ENCODE measurements at places on chromosomes 6 and 20.

GRCh38 chr20:17796091-17796563 is 96.4 kb downstream of the BANF2 start:
- no peak for DNase-seq

DNA sequence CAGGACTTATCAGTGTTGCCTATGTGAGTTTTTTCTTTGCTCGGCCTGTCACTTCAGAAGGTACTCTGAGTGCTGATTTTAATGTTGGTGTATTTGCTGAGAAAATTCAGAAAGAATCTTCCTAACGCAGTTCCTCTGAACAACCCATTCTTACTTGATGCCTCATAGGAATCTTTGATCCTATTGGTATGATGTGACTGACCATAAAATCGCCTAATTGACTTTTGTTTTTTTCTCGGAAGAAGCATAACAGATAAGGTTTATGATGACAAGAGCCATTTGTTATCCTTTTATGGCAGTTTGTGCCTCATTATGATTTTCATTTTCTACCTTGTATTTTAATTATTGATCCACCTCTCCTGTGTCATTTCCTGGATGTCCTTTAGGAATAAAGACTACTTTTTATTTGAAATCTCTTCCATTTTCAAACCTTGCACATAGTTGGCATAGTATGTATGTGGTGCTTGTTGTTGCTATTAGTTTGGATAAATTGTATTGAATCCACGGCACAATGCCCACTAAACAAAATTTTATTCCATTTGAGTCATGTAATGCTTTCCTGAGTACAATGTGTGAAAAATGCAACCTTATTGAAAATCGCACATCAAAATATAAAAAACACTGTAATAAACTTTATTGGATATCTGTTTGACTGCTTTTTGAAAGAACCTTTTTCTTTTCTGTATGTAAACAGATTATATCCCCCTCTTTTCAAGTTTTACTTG is 37.3 kb downstream of the LRRC1 start:
- no peak for DNase-seq

DNA sequence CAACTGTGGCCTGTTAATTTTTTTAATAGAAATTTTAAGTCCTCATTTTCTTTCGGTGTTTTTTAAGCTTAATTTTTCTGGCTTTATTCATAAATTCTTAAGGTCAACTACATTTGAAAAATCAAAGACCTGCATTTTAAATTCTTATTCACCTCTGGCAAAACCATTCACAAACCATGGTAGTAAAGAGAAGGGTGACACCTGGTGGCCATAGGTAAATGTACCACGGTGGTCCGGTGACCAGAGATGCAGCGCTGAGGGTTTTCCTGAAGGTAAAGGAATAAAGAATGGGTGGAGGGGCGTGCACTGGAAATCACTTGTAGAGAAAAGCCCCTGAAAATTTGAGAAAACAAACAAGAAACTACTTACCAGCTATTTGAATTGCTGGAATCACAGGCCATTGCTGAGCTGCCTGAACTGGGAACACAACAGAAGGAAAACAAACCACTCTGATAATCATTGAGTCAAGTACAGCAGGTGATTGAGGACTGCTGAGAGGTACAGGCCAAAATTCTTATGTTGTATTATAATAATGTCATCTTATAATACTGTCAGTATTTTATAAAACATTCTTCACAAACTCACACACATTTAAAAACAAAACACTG is 10.1 kb downstream of the HFE start:
- peak; percentile 22 for DNase-seq

DNA sequence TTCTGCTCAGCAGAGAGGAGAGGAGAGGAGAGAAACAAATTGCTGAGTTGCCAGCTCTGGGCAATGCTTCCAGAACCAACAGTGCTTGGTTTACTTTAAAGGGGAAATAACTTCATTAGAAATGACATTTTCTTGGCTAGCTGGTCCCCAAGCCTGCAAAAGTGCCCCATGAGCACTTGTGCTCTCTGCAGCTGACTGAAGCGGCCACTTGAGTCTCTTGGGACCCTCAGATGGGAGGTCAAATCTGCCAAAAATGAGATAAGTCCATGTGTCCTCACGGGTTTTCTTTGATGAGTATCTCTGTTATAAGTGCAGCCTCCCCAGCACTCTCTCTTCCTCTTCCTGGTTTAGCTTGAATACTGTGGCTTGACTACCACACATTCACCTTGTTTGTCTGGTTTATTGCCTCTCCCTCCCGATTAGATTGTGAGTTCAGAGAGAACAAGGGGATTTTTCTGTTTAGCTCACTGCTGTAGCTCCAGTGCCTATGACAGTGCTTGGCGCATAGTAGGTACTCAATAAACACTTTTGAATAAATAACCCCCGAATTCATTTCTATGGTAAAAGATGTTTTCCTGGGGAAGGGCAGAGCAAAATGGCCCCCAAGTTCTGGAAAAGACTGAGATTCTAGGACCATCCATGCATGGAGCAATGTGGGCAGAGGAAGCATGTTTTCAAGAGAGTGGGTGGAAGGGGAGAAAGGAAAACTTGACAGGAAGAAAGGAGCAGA is 7.0 kb upstream of the RIN2 start:
- no peak for DNase-seq

DNA sequence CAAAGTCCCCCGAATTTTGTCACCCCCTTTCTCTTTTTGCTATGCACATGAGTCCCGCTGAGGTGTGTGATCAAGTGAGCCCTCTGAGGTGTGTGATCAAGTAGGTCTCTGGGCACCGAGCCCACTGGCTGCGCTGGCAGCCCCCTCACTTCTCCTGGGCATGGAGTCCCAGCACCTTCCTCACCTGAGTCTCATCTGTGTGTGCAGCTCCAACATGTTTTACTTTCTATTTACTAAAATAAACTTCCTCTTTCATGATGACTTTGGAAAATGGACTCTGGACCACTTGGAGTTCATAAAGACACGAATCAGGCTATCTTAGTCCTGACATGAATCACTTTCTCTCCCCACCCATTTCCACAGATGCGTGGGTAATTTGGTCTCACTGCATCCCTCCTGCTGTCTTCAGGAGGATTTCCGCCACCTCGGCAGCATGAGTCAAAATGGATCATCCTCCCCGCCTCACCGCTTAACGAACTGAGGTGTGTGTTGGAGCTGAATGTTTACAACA is 39.8 kb downstream of the PRDM1 start:
- no peak for DNase-seq

- DNase-seq: no peak
These were observed 916 bp downstream of the SOX18 start for GRCh38 chr20:64048402-64049044.

DNA sequence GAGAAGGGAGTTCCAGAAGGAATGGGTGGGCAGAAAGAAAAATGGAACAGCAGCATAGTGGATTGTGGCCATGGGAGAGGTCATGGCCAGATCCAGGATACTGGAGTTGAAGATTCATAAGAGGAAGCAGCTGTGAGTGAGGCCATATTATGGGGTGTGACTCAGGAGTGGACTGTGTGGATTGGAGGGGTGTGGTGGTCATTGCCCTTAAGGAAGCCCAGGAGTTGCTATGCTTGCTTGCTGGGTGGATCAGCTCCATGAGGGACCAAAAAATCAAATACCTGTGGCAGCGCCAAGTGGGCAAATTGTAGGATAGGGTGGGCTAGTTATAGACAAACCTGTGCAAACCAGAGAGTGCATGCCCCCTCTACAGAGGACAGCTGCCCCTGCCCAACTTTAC is 18.3 kb downstream of the LRRC1 start:
- no peak for DNase-seq

DNA sequence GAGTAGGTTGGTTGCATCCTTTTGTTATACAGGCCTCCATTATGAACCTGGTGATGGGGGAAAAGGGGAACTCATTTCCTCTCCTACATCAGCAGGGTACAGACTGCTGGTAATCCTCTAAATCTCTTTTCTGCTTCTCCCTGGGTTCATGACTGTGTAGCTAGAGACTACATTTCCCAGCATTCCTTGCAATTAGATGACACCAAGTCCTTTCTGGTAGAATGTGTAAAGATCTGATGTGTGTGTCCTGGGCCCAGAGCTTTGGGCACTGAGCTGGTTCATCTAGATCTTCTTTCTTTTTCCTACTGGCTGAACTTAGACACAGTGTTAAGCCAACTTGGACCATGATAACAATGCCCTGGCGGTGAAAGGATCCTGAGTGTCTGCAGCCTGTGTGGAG is 104.7 kb upstream of the IFNGR1 start:
- no peak for DNase-seq

DNA sequence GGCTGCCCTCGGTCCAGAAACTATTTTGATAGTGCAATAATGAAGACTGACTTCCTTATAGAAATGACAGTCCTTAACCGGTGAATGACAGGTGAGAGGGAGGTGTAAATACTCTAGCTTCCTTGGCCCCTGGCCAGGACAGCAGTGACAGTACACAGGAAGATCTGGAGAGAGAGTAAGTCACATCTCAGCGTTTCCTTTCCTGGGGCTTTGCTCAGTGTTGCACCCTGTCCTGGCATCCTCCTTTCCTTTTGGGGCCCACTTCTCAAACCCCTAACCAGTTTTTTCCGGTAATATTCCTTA is 336.9 kb downstream of the CD83 start:
- no peak for DNase-seq

GRCh38 chr6:885051-885590 is 192.2 kb upstream of the EXOC2 start:
- no peak for DNase-seq

DNA sequence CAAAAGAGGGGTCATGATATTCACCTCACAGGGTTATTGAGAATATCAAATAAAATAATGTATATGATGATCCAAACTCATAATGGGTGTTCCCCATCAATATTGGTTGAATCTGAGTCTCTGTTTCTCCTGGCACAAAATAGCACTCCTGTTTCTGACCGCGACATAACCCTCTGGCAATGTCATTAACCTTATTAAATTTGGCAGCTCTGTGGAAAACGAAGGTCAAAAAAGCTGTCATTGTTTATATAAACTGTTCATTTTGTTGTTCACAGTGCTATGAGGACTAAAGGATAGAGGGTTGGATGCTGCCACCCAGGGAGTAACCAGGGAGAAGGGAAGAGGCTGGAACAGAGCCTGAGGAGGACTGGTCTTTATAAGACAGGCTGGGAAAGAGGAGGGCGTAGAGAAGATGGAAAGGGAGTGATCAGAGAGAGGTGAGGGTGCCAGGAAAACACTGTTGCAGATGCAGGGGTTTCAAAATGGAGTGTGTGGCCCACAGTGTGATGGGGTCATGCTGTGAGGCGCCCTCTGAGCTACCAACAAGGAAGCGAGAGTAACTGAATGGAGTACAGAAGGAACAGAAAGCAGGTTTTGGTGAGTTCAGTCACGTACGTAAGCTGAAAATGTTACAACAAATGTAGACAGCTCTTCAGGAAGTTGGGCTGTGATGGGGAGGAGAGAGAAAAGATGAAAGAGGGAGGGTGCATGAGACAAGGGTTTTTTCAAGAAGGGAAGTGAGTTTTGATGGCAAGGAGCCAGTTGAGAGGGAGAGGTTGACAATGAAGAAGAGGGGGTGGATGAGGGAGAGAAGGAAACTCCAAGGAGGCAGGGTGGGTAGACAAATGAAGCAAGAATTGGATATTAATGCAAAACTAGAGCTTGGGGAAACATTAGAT is 251.6 kb upstream of the TAB2 start:
- no peak for DNase-seq

DNA sequence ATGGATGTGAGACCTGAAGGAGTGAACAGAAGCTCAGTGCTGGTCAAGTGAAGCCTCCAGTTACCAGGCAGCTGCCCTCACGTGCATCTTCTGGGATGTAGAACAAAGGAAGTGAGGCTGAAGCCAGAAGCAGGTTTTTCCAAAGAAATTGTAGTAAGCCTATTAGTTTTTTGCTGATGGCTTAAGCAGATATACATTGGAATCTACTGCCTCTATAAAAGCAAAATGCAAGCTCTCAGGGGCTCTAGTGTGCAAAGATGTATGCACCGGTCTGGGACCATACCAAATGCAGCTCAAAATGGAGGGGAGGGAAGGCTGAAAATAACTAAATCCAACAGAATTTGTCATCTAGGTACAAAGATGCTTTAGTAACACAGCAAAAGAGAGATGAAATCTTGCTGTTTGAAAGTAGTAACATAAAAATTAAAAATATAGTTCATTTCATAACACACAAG is 77.0 kb downstream of the DTNBP1 start:
- no peak for DNase-seq

- DNase-seq: no peak
These were observed 275.1 kb downstream of the GRIK2 start for GRCh38 chr6:101668496-101669030.

- no peak for DNase-seq
These were observed 9.6 kb upstream of the EZR start for GRCh38 chr6:158828807-158829206.

- DNase-seq: no peak
These were observed 177.7 kb downstream of the BTBD3 start for GRCh38 chr20:12095180-12095920.

DNA sequence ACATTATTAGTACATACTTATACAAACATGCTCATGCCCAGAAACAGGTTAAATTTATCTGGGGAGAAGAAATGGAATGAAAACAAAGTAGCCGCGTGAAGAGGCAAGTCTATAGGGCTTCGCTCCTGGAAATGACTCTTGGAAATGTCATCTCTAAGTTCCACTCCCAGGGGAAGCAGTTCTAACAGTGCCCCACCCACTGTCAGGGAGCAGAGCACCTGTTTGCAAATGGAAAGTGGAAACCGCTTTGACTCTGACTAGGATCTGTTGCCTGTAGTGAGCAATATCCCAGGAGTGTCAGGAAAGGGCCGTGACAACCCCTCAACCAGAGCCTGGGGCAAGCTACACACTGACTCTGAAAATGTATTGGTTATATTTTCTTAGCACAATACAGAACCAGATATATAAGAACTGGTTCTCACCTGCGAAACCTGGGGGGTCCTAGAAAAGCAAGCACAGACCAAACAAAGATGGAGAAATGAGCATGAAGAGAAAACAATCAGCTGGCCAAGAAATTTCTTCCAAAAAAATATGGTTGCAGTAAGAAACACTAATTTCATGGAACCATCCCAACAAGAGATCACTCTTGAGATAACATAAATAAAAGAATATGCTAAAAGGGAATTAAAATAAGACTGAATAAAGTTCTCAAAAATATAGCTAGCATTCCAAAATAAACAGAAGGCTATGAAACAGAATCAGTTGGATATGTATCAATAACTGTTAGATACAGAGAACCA is 47.5 kb upstream of the CRISP1 start:
- no peak for DNase-seq

DNA sequence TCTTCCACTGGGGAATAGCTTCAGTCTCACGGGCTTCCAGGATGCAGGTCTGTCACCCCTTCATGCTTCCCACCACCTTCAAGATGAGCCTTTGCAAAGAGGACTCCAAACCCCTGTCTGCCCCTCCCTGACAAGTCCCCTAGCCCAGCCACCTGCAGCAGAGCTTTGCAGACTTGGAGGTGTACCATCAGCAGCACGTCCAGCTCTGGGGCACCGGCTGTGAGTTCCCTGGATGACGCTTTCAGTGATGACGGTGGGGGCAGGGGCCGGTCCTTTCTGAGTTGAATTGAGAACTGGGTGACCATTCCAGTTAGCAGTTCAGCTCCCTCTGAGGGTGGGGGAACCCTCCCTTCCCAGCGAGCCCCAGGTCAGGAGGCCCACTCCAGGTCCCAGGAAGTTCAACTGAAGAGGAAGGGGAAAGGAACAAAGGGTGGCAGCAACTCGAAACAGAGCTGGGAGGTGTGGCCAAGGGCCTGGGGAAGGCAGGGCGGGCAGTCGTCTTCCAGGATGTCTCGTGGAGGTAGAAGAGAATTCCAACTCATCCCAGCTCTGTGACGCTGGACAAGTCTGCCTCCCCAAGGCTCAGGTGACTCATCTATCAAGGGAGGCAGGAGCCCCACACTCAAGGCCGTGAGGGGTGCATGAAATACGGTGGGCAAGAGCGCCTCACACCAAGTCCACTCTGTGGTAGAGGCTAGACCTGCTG is 86.0 kb downstream of the PTPN1 start:
- DNase-seq: no peak

Measured in stimulated activated CD4-positive, alpha-beta T cell treated with anti-CD3 and anti-CD28 coated beads, Interleukin-15, amount 100 ng/mL, for 1 hour (primary cell).